NCI-H1930 (cell line): ENCODE measurements at places on chromosomes 16 and 17.

DNA sequence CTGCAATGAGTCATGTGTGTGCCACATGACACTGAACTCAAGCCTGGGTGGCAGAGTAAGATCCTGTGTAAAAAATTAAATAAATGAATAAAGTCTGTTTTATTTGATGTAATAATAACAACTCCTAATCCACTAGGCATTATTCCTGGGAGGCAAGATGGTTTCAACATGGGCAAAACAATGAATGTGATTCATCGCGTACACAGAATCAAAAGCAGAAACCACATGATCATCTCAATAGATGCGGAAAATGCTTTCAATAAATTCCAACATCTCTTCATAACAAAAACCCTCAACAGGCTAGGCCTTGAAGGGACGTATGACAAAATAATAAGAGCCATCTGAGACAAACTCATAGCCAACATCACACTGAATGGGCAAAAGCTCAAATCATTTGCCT lies 195.4 kb downstream of the CDH11 start:
- DNase-seq = no peak

DNA sequence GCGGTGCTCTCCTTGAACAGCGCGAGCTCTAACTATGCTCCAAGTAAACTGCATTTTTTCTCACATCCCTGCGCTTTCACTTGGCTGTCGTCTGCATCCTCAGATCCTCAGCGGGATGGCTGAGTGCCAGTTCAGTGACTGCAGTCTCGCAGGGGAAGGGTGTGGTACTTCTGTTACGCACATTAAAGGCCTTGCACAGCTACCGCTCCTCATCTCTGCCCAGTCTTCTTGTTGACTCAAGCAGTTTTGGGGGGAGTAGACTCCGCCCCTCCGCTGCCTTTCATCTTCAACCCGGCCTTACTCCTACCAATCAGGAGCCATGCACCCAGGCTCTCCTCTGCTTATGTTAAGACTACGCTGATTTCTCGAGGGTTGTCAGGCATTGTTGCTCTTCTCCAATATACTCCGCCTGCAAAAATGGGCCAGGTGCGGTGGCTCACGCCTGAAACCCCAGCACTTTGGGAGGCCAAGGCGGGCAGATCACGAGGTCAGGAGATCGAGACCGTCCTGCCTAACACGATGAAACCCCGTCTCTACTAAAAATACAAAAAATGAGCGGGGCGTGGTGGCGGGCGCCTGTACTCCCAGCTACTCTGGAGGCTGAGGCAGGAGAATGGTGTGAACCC lies 10.0 kb downstream of the ATP5PD start:
- peak; percentile 9 for DNase-seq

DNA sequence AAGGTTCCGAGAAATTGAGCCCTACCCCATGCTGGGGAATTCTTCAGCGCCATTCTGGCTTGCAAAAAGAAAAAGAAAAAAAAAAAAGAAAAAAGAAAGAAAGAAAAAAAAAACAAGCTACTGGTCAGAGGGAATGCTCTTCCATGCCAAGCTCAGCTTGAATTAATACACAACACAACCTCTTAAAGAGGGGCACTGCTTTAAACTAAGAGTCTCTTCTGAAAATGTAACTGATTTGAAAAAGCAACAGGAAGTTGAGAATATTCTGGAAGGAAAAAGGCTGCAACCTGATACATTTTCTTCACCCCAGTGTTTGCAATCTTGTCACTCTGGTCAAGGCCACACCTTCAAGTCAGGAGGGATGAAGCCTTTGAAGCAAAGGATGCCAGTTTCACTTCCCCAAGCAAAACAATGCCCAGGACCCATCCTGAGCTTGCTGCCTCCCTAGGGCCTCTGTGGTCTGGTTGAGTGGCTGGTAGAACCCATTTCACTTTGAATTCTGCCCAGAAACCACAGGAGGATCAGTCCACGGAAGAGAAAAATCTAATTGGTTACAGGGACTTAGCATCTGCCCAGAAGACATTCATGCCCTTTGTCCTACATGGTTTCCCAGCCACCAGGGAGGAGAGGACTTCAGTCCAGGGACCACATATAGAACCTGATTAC lies 389.7 kb downstream of the SOX9 start:
- no peak for DNase-seq

DNA sequence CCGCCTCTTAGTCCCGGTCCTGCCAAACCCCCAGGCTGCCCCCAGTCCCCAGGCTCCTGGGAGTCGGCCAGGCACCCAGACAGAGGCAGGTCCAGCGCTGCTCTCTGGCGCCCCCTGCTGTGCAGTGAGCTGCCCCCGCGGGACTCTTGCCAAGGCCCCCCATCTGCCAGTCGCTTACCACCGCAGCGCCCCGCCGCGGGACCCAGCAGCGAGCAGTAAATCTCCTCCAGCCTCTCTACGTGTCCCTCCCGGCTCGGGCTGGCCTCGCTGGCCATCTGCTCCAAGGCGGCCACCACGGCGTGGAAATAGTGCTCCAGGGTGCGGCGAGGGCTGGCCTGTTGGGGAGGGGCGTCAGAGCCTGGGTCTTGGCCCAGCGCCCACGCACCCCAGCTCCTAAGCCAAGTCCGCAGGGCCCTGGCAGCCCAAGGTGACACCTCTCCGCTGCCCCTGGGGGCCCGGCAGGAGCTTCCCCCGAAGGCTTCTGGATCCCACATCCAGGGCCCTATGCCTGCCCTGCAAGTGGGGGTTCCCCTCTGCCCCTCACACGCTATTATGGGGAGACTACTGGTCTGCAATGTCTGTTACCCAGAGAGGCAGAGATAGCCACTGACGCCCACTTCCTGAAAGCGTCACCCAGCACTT lies 33.7 kb upstream of the MFSD6L start:
- DNase-seq = no peak

DNA sequence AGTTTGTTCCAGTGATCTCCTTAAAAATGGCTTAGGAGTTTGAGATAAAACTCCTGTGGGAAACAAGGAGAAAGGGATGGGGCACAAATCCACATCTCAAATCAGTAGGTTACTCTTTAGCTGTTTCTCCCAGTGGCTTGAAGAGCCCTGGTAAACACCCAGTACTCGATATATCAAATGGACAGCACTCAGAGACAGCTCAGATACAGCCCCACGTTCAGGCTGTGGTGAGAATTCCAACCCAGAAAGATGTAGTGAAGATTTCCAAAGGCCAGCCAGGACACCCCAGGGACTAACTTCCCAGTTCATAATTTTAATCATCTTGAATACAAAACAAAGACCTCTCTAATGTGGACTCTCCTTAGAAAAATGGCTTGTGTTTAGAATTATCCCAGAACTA lies 6.4 kb upstream of the VEZF1 start:
- DNase-seq = no peak

DNA sequence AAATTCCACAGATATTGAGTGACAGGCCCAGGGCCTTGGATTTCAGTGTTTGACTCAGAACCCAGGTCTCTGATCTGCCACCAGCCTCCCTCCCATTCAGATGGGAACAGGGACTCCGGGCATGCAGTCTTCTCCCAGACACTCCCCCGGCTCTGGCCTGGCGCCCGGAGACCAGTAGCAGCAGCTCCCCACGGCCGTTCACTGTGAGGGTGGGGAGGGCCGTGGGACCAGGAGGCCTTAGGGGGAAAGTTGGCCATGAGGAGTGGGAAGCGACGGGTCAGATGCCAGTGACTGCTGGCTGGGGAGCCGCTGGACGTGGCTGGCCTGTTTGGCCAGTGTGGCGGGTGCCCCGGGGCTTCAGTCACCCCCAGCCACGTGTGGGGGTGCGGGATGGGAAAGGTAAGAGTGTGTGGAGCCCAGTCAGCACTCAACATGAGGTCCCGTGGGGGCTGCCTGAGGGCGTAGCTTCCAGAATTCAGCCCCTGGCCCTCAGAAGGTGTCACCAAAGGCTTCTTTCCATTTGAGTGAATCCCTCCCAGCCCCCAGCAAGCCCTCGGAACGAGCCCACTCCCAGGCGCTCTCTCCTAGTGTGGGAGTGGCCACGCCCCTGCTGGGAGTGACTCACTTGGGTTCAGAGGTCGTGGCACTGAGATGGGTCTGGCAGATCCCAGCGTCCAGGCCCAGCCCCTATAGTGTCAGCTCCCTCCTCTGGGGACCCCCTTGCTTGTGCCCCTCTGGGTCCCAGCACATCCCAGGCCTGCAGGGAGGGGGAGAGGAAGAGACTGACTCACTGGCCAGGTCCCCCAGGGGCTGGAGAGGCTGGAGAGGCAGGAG lies 309.4 kb downstream of the SEC14L1 start:
- DNase-seq = no peak

DNA sequence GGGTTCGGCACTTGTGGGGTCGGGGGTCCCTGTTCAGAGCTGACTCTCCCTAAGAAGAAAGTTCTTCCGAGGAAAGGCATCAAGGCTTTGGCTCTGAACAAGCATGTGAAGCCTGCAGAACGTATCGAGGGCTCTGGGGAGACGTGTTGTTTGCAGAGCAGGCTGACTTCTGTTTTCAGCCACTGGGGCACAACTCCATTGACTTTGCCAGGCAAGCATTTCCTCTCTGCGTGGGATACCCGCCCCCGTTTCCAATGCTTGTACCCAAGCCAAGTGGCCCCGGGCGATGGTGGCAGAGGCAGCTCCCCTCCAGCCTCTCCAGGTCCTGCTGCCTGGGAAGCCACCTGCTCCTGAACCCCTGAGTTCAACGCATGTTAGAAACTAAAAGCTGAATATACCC lies 255.7 kb downstream of the RBFOX3 start:
- DNase-seq = no peak

GRCh38 chr16:22330326-22330725 lies 33.1 kb downstream of the POLR3E start:
- no peak for DNase-seq

- no peak for DNase-seq
These were observed 396.4 kb upstream of the CCL2 start for GRCh38 chr17:33858682-33859081.

- DNase-seq = no peak
These were observed 3.8 kb downstream of the TBX21 start for GRCh38 chr17:47736501-47737495.

DNA sequence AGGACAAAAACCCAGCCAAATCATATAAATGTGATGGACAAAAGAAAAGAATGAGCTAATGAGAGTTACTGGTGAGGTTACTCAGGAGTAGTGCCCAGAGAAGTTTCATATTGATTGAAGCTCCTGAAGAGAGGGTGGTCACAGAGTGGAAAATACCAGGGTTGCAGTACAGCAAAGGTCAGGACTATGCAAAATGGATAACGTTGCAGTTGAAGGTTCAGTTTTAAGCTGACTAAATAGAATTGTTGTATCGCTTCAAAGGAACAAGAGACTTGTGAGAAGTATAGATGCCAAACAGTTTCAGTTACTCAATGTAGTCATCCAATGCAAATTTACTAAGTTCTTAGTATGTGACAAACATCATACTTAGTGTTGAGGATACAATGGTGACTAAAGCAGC lies 47.1 kb downstream of the ABCA8 start:
- DNase-seq = no peak

- no peak for DNase-seq
These were observed 6.2 kb downstream of the USH1G start for GRCh38 chr17:74916851-74917199.

- DNase-seq = no peak
These were observed 23.0 kb upstream of the PLCG2 start for GRCh38 chr16:81755915-81756614.

DNA sequence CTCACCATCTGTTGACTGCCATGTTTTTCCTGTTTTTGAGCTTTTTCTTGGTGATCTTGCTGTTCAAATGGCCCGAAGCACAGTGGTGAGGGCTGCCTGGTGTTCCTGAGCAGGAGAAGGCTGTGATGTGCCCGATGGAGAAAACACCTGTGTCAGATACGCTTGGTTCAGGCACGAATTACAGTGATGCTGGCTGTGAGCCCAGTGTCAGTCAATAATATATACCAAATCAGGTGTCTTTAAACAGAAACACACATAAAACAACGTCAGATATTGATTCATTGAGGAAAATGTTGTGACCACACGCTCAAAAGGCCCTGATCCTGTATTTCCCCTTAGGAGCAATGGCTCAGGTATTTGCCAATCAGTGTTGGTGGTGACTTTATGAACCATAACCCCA lies 111.7 kb downstream of the SDR42E1 start:
- DNase-seq = no peak

- no peak for DNase-seq
These were observed 28.7 kb upstream of the ENPP7 start for GRCh38 chr17:79702034-79702433.

- DNase-seq = no peak
These were observed 105.0 kb upstream of the FOXF1 start for GRCh38 chr16:86405319-86405718.

GRCh38 chr16:88355093-88355388 lies 27.7 kb upstream of the ZNF469 start:
- DNase-seq = no peak

GRCh38 chr16:56792967-56793366 lies 63.0 kb downstream of the NUP93 start:
- DNase-seq = peak; percentile 16

- DNase-seq = no peak
These were observed 17.0 kb upstream of the SSTR5 start for GRCh38 chr16:1055557-1055924.

DNA sequence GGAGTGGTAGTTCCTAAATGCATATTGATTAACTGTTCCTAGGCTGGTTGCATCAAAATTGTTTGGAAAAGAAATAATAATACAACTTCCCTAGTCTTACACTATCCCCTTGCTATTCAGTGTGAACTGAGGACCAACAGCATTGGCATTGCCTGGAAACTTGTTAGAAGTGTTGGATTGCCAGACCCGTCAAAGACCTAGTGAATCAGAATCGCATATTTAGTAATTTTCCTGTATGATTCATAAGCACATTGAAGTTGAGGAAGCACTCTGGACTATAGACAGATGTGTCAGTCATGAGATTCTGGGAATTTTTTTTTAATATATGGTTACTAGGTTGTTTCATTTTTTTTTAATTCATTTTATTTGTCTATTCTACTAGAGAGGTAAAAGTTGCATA lies 34.7 kb upstream of the KCNJ16 start:
- no peak for DNase-seq

- no peak for DNase-seq
These were observed 7.8 kb downstream of the CLCN7 start for GRCh38 chr16:1466968-1467521.

GRCh38 chr16:57462978-57463362 lies 491 bp downstream of the POLR2C start:
- no peak for DNase-seq

- no peak for DNase-seq
These were observed 8.9 kb upstream of the PPL start for GRCh38 chr16:4945560-4946502.

DNA sequence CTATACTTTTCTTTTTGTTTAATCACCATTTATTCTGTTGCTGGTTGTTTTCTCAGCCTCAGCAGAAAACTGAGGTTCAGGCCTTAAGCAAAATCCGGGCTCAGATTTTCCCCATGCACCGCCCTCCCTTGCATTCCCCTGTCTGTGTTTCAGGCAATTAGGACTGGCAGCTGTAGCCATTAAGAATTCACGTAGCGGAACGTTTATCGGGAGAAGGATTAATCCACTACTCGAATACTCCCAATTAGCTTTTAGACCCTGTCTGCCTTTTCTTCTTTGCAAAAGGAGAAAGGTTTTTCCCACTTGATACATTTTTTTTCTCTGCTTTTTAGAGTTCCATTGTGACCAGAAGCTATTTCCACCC lies 173.1 kb downstream of the RPTOR start:
- no peak for DNase-seq

GRCh38 chr16:64236316-64236715 lies 885.5 kb downstream of the CDH11 start:
- no peak for DNase-seq

- DNase-seq = no peak
These were observed 199.1 kb upstream of the C17orf78 start for GRCh38 chr17:37176723-37177122.

GRCh38 chr16:74623214-74623838 lies 16.4 kb upstream of the GLG1 start:
- DNase-seq = no peak
